NCI-H1417 treated with DMSO at 0.1 percent for 48 hours (cell line): ENCODE measurements at places on chromosomes 5 and 9.

- no peak for DNase-seq
These were observed 7.2 kb downstream of the GAPT start for GRCh38 chr5:58498340-58498942.

- DNase-seq: no peak
These were observed 5.2 kb upstream of the ST6GALNAC6 start for GRCh38 chr9:127904561-127905003.

DNA sequence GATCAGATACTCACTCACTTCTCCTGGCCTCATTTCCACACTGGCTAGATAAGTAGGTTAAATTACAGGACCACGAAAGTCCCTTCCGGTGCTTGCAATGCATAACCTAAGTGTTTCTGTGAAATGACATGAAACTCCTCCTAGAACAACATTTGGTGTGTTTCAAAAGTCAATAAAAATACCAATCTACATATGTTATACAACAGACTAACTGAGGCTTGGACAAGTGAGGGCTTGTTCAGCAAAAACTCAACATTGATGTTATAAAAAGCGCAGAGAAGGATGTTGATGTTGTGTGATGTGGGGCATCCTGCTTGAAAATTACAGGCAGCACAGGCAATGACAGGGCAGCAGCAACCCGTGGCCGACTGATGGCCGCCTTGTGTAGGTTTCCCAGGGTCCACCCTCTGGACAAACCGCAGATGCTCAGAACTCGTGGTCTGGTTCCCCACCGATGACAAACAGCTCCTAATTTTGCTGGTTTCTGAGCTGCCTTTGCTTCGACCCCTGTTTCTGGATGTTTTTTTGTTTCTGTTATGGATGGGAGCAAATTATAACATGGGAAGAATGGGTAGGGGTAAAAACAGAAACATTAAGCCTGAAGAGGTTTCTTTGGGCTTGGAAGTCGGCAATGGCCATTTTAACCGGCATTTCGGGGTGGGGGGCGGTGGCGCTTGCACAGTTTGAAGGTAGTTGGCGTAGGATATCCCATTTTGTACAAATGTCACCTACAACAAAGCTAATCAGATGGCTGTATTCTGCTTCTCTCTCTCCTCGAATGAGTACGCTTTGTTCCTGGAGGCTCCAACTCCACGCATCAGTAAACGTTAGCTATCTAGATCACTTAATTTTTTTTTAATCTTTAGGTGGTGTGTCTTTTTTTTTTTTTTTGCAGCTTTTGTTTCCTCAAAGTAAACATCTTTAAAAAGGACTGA is 116.1 kb downstream of the PDZD2 start:
- no peak for DNase-seq

DNA sequence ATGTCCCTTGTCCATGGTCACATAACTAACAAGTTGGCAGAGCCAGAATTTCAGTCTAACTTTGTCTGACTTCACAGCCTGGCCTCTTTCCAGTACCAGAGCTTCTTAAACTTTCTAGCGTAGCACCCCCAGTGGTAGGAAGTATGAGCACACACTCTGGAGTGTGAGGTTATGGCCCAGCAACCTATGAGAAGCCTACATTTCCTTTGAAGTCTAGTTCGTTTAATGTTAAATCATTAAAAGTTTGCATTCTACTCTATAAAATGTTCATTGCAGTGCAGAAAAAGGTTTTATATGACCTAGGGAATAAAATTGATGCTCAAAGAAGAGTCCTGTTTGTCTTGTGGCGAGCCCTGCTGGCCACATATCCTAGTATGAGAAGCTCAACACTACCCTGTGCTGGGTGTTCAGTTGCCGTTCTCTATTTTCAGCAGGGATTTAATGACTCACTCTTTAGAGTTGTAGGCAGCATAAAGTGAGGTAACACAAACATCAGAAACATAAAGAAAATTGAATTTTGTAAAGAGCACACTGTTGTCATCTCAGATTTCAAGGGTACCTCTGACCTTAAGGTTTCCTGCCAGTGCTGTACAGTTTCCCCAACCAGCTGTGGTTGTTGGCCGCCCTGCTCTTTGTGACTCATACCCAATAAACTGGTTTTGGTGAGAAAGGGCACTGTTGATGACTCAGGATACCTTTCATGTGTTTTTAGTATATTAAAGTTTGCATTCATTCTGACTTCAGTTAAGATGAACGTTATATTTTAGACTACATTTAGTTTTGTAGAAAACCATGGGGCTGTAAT is 14.3 kb downstream of the MCCC2 start:
- DNase-seq: no peak

DNA sequence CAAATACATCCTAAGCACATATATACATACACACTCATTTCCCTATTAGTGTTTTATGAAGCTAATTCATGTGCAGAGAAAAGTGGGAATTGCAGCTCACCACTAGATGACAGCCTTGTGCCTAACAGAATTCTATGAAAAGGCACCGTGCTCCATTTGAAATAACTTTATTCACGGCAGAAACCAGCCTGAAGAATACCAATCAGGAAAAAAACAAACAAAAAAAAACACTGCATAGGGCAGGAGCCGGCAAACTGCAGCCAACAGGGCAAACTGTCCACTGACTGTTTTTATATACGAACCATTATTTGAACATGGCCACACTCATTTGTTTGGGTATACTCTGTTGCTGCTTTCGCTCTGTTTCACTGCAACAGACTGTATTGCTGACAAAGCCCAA is 33.6 kb downstream of the ERMP1 start:
- DNase-seq: no peak

DNA sequence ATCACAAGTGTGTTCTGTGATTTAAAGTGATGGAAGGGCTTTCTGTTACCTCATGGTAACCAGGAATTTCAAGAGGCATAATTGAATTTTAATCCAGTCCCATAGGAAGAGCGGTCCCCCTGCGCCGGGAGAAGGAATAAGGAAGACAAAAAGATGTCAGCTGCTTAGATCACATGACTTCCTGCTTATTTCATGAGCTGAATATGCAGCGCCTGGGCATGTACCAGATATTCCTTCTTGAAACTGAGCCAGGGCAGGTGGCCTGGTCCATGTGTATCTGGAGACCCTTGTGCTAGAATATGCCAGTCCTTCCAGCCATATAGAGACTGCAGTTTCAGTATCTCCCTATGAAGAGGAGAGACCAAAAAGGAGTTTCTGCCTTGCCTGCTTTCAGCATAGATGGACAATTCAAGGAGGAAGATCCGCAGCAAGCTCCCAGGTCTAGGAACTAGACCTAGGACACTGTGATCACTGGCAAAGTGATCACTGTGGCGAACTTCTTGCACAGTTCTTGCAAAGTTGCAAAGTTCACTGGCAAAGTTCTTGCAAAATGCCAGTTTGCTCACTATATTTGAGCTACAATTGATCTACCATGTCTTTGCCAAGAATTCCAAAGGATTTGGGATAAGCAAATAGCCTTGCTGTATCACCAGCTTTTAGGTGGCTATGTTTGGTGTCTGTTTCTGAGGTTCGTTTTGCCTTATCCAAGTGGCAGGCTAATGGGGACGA is 102.9 kb upstream of the PHYKPL start:
- DNase-seq: no peak
